ENCODE measurements at places on chromosomes 5 and 9.

- DNase-seq = no peak
Measured at GRCh38 chr5:28284788-28285187, 1246.4 kb upstream of the CDH9 start.

DNA sequence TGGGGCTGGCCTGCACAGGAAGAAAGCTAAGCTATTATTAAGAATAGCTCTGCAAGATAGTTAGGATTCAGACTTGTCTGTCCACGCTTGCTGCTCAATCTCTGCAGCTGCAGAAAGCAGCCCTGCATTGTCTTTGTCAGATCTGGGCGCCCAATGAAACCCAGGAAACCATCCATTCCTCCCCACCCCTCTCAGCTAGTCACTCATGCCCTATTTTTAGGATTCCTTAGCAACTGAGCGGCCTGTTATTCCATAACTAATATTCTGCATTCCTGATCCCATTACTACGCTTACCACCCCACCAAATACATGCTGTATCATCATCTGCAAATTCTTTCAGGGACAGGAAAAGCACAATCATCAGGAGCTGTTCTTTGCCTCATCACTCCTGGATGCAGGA is 52.9 kb upstream of the APC start:
- DNase-seq = no peak

GRCh38 chr5:150601491-150602345 is 38.7 kb upstream of the SYNPO start:
- no peak for DNase-seq

GRCh38 chr5:75640395-75640794 is 29.1 kb downstream of the ANKDD1B start:
- no peak for DNase-seq

GRCh38 chr5:152844713-152845112 is 439.6 kb upstream of the NMUR2 start:
- no peak for DNase-seq

DNA sequence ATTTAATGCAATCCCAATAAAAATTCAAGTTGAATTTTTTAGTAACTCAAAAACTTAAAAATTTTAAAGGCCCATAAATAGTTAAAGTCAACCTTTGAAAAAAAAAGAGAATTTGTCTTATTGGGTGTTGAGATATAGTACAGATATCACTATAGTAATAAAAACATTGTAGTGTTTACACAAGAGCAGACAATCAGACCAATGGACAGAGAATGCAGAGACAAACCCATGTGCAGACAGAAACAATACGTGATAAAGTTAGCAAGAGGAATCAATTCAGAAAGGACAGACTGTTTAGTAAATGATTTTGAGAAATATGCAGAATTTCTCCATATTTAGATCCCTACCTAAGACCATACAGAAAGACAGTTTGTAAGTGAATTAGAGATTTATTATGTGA is 33.9 kb downstream of the GOLGA1 start:
- DNase-seq = no peak

- DNase-seq = no peak
Measured at GRCh38 chr5:40717281-40717680, 37.6 kb downstream of the PTGER4 start.

- DNase-seq = no peak
Measured at GRCh38 chr9:134890155-134890495, 9.5 kb downstream of the FCN2 start.

GRCh38 chr5:150675069-150675468 is 14.0 kb downstream of the MYOZ3 start:
- DNase-seq = no peak

Measured in activated CD8-positive, alpha-beta memory T cell treated with anti-CD3 and anti-CD28 coated beads for 48 hours (primary cell).